ENCODE measurements at places on chromosomes 7 and 10. TPM values are rescaled to one million over a fixed set of nuclear protein-coding genes. Genes with fewer than 3 reads are reported as not detected.

- H3K4me1 ChIP-seq = peaks cover 34% of the 10 kb centered on the region
- peaks cover 5% of the 10 kb centered on the region for H3K36me3 ChIP-seq
- H3K4me3 ChIP-seq = peak overlapping the region; percentile 86
These were observed 169.3 kb downstream of the FAM107B start for GRCh38 chr10:14605231-14605925.

- H3K27me3 ChIP-seq = no peaks in the 10 kb centered on the region
- no peak for DNase-seq
- H3K27ac ChIP-seq = no peak overlapping the region
- no peaks in the 10 kb centered on the region for H3K36me3 ChIP-seq
- peaks cover 5% of the 10 kb centered on the region for H3K4me1 ChIP-seq
These were observed 5.3 kb upstream of the ADCK2 start for GRCh38 chr7:140667476-140667875.

DNA sequence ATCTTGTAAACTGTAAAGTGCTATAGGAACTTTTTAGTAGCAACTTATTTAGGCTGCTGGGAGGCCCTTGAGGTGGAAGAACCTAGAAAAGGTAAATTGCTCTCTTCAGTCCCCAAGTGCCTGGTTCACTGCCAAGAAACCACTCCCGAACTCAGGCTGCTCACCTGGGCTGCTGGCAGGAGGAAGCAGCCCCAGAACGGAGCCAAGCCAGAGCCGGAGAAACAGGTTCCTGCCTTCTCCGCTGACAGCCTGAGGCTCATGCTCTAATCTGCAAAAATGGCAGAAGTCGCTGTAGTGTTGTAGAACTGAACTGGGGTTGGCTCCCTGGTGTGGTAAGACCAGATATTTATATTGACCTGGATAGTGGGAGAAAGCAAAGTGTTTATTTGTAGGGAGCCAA, 136.0 kb downstream of the CUL2 start:
- H3K36me3 ChIP-seq = no peaks in the 10 kb centered on the region
- no peaks in the 10 kb centered on the region for H3K27me3 ChIP-seq
- H3K27ac ChIP-seq = no peak overlapping the region
- H3K4me1 ChIP-seq = no peaks in the 10 kb centered on the region
- no peak for DNase-seq
- H3K4me3 ChIP-seq = no peak overlapping the region

DNA sequence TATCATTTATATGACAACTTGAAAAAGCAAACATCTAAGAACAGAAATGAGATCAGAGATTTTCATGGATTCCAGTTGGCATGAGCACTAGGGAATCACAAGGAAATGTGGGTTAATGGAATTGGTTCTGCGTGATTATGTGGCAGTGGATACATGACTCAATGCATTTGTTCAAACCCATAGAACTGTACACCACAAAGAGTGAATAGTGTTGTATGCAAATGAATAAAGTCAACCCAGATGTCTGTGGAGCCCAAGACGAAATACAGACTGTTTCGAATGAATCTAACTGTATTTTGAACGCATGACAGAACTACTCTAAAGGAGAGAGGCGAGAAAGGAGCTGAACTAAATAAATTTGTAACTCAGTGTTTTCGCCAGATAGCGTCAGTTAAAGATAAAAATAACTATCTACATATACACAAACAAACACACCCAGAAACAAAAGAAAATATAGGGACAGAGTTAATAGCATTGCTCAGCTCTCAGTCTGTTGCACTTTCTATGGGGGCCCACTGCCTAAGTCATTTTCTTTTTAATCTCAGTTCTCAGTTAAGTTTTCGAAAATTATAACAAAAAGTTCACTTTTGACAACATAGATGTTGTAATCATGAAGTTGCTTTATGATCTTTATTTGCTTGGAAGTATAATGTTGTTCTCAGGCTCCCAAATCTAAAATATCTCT, 636.7 kb upstream of the SEMA3D start:
- no peaks in the 10 kb centered on the region for H3K27me3 ChIP-seq
- H3K4me1 ChIP-seq = no peaks in the 10 kb centered on the region
- no peak overlapping the region for H3K27ac ChIP-seq

GRCh38 chr10:43653746-43654145, 5.1 kb upstream of the ZNF32 start:
- H3K4me3 ChIP-seq = no peak overlapping the region
- H3K27me3 ChIP-seq = no peaks in the 10 kb centered on the region
- peaks cover 8% of the 10 kb centered on the region for H3K4me1 ChIP-seq
- no peak for DNase-seq
- H3K27ac ChIP-seq = no peak overlapping the region

GRCh38 chr10:3992382-3993178, 207.6 kb upstream of the KLF6 start:
- H3K27me3 ChIP-seq = no peaks in the 10 kb centered on the region
- H3K27ac ChIP-seq = no peak overlapping the region
- no peak overlapping the region for H3K4me3 ChIP-seq
- no peak for DNase-seq
- no peaks in the 10 kb centered on the region for H3K4me1 ChIP-seq

DNA sequence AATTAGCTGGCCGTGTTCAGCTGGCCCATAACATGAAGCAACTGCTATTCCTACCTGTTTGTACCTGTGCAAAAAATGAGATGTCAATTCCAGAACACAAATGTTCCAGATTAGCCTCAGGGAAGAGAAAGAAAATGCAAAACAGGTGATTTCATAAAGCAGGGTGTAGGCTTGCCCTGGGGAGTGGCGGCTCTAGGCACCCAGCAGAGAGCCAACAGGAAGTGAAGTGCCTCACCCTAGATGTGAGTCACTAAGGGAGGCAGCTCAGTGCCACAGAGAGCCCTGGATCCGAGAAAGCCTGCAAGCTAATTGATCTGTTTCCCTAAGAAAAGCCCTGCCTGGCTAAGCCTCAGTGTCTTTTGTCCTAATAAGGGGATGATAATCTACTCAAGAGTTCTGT, 240.0 kb downstream of the ARHGAP21 start:
- H3K36me3 ChIP-seq = no peaks in the 10 kb centered on the region
- DNase-seq = peak; percentile 14
- H3K27me3 ChIP-seq = no peaks in the 10 kb centered on the region
- no peak overlapping the region for H3K27ac ChIP-seq

DNA sequence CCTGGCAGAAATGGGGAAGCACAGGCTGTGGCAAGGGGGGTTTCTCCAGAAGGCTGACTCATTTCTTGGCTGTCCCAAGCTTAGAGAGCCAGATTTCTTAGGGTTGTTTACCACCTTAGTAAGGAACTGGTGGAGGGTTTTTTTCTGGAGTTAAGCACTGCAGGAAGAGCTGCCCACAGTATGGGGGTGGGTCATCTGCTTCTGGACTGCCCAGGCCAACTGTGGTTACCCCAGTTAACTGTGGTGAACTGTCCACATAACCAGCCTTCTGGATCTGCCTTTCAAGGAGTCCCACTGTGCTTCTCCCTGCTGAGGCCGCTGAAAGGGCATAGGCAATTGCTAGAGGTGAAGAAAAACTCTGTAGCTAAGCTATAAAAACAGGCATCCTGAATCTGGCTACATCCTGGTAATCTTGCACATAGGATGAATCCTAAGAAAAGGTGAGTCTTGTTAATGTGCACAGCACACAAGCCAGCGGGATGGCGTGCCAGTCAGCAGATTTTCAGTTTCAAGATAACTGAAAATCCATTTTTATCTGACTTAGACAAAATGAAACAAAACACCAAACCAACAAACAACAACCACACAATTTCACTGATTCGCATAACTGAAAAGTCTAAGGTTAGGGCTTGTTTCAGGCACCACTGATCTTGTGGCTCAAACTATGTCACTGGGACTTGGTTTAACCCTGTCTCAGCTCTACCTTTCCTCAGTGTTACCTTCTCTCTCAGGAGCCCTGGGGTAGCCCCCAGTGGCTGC, 21.6 kb upstream of the TSPAN33 start:
- no peak overlapping the region for H3K4me3 ChIP-seq
- DNase-seq = no peak
- H3K4me1 ChIP-seq = no peaks in the 10 kb centered on the region

GRCh38 chr10:56880606-56881005, 519.5 kb upstream of the ZWINT start:
- H3K27me3 ChIP-seq = no peaks in the 10 kb centered on the region
- no peaks in the 10 kb centered on the region for H3K4me1 ChIP-seq
- no peak overlapping the region for H3K4me3 ChIP-seq
- DNase-seq = no peak
- no peak overlapping the region for H3K27ac ChIP-seq
- no peaks in the 10 kb centered on the region for H3K36me3 ChIP-seq

DNA sequence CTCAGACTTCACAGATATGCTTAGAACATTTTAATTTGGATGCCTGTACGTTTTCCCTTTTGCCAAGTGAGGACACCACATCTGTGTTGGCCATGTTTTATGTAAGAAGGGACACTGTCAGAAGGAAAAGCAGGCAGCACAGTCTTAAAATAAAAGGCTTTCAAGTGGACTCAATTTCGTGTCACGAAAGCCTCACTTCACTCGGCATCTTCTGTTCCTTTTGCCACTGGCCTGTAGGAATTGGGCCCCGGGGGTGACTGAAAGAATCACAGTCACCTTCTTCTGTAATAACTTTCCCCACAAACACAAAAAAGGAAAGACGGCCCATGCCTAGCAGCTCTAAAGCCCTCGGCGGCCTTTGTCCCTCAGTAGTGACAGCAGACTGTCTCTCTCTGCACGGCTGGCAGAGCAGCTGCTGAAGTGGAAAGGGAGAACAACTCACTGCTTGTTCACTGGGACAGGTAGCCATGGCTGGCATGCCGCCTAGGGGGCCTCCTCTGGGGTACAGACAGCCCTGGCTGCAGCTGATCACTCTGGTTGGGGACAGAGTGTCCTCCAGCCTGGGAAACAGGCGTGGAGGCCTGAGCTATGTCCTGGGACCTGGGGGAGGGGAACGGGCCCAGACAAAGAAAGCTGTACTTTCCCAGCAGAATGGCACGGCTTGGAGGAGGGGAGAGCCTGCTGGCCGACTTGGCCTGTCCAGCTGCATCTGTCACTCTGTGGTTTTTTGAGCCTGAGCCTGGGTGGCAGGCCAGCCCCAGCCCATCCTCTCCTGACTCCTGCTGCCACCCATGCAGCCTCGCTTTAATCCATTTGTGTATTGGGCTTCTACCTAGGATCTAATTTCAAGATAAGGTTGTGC, 4.4 kb downstream of the RASSF4 start:
- H3K27ac ChIP-seq = no peak overlapping the region
- no peak overlapping the region for H3K4me3 ChIP-seq
- no peaks in the 10 kb centered on the region for H3K36me3 ChIP-seq
- no peaks in the 10 kb centered on the region for H3K27me3 ChIP-seq

DNA sequence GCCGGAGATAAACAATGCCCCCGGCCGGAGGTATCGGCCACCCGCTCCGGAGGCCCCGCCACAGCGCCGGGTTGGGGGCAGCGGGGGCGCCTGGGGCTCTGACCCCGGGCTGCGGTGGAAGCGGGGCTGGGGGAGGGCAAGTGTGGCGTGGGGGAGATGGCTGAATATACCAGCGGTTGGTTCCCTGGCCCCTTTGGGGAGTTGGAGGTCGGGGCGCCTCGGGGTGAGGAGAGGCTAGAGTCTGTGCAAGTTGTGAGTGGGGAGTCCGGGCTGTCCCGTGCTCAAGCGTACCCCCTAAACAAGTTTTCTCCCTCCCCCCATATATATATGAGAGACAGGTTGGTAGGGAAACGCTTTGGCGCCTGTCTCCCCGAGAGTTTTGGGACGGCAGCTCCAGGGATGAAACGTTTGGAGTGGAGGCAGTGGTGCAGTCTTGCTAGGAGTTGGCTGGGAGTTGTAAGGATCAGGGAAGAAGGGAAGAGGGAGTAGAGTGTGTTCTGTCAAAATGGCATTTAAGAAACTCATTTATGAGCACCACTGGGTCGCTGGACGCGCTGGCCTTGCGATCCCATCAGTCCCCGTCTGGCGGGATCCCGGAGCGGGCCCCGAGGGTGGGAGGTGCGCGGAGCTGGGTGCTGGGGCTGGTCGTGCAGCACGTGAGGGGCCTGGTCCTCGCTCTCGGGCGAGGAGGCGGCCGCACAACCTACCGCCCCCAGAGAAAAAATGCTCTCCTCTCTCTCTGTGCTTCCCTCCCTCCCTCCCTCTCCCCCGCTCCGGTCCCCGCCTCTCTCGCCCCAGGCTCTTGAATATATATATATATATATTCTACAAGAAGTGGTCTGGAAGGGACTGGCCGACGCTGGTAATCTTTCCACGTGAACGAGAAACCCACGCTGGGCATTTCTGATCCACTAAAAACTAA, 1.1 kb downstream of the TET1 start:
- peaks cover 30% of the 10 kb centered on the region for H3K4me1 ChIP-seq
- no peak overlapping the region for H3K27ac ChIP-seq
- no peaks in the 10 kb centered on the region for H3K36me3 ChIP-seq
- peaks cover 19% of the 10 kb centered on the region for H3K27me3 ChIP-seq

DNA sequence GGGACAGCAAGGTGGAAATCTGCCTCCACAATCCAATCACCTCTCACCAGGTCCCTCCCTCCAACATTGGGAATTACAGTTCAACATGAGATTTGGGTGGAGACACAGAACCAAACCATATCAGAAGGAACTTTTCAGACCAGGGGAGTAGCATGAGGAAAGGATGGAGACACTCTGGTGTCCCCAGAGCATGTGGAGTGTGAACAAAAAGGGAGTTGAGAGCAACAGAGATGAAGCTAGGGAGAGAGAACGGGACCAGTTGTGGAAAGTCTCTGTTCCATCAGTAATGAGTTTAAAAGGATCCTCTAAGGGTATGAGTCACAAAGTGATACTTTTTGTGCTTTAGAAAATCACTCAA, 382.0 kb downstream of the SFMBT2 start:
- H3K36me3 ChIP-seq = no peaks in the 10 kb centered on the region
- H3K27me3 ChIP-seq = no peaks in the 10 kb centered on the region
- H3K4me3 ChIP-seq = no peak overlapping the region
- DNase-seq = no peak

DNA sequence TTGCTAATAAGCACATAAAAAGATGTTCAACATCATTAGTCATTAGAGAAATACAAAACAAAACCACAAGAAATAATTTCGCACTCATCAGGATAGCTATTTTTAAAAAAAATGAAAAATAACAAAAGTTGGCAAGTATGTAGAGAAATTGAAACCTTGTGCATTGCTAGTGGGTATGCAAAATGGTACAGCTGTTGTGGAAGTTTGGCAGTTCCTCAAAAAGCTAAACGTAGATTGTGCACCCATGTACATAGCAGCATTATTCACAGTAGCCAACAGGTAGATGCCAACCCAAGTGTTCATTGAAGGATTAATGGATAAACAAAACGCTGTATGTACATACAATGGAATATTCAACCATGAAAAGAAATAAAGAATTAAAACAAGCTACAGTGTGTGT, 35.3 kb upstream of the STARD3NL start:
- no peaks in the 10 kb centered on the region for H3K36me3 ChIP-seq
- no peak overlapping the region for H3K27ac ChIP-seq
- no peaks in the 10 kb centered on the region for H3K27me3 ChIP-seq
- no peak for DNase-seq
- H3K4me1 ChIP-seq = no peaks in the 10 kb centered on the region

- H3K4me3 ChIP-seq = no peak overlapping the region
- no peak for DNase-seq
- no peaks in the 10 kb centered on the region for H3K4me1 ChIP-seq
- H3K36me3 ChIP-seq = no peaks in the 10 kb centered on the region
- H3K27me3 ChIP-seq = peaks cover 7% of the 10 kb centered on the region
These were observed 27.2 kb downstream of the PTPRN2 start for GRCh38 chr7:158560386-158560785.

- H3K4me3 ChIP-seq = no peak overlapping the region
- no peaks in the 10 kb centered on the region for H3K27me3 ChIP-seq
- DNase-seq = peak; percentile 43
- peaks cover 42% of the 10 kb centered on the region for H3K4me1 ChIP-seq
- no peak overlapping the region for H3K27ac ChIP-seq
- no peaks in the 10 kb centered on the region for H3K36me3 ChIP-seq
These were observed 58.3 kb downstream of the VCL start for GRCh38 chr10:74056050-74056818.

DNAH11 gene
- not detected for polyA plus RNA-seq

NUTM2D gene
- polyA plus RNA-seq = 0.39 TPM

BMPER gene
- not detected for polyA plus RNA-seq

LRRC61 gene
- 14.8 TPM for polyA plus RNA-seq
